ENCODE measurements at places on chromosomes 6 and 20.

GRCh38 chr6:108113557-108114519, 39.3 kb upstream of the OSTM1 start:
- no peak for DNase-seq

GRCh38 chr6:36824253-36824652, 15.0 kb downstream of the CPNE5 start:
- no peak for DNase-seq

GRCh38 chr6:157089258-157089657, 234.1 kb downstream of the TMEM242 start:
- DNase-seq = no peak

DNA sequence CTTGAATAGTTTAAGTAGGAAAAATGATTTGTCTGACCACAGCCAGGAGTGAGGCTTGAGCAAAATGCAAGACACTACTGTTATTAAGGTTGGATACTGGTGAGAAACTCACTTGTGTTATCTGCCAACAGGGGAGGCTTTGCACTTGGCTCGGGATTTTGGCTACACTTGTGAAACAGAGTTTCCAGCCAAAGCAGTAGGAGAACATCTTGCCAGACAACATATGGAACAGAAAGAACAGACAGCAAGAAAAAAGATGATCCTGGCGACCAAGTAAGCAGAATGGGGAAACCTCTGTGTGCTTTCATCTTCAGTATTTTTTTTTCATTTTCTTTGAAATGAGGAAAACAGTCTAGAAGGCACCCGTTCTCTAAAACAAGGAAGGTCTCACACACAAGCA, 31.6 kb downstream of the TFAP2D start:
- DNase-seq = no peak

GRCh38 chr6:1502041-1502440, 107.7 kb upstream of the FOXC1 start:
- no peak for DNase-seq

- no peak for DNase-seq
These were observed 5.6 kb downstream of the CST4 start for GRCh38 chr20:23683281-23683680.

- DNase-seq = no peak
These were observed 52.6 kb downstream of the COL11A2 start for GRCh38 chr6:33139596-33140206.

DNA sequence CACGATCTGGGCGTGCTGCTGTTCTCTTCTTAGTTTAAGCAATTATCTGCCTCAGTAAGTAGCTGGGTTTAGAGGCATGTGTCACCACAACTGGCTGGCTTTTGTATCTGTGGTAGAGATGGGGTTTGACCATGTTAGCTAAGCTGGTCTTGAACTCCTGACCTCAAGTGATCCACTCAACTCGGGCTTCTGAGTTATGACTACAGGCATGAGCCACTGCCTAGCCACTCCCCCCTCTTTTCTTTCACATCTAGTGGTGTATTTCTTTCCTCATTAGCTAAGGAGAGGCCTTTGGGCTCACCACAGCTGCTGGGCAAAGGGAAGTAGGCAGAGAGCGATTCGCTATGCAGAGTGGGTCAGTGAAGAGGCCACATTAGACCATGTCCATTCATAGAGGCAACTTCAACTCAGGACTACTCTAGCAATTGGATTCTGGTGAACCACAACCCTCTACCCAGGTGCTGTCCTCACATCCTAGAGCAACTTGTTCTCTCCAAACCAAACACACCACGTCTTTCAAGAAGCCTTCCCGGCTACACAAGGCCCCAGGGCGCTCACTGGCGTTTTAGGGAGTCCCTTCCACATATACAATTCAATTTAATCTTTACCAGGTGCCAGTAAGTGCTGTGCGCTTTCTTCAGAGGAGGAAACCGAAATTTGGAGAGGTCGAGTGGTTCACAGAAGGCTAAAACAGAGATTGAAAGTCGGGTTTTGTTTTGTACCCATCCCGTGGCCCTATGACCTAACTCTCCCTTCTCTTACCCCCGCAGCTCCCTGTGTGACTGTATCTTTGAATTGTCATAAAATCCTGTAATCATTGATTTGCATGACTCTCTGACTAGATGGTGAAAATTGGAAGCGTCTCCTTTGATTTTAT, 26.5 kb upstream of the GFOD1 start:
- DNase-seq = no peak

DNA sequence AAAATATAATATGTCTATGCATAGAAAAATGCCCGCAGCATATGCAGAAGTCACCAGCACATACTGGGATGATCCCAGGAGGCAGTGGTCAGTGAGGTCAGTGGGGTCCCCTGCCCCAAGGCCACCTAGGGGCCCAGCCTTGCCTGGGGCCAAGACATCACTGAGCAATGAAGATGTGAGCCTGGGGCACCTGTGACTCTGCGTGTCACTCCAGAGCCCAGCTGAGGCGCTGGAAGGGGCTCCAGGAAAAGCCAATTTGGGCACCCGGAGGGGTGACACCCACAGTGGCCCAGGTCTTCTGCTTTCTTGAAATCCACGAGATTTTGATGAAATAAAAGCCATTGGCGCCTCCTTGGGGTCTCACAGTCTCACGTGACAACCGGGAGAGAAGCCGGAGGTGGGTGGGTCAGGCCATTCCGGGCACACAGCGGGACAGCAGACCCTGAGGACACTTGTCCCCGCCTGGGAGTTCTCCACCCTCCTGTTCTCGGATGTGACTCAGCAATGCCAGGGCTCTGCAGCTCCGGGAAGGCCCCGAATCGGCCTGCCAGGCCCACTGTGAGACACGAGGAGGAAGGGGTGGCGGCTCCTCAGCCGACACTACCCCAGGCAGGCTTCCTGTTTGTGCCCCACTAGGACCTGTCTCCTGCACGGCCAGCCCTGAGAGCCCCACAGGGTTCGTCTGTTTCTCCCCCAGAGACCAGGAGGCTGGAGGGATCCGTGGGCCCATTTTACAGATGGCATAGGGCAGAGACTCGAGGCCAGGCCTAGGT, 24.4 kb upstream of the SLCO4A1 start:
- peak; percentile 51 for DNase-seq

- DNase-seq = no peak
These were observed 289.6 kb upstream of the SUPT3H start for GRCh38 chr6:45667300-45667699.

DNA sequence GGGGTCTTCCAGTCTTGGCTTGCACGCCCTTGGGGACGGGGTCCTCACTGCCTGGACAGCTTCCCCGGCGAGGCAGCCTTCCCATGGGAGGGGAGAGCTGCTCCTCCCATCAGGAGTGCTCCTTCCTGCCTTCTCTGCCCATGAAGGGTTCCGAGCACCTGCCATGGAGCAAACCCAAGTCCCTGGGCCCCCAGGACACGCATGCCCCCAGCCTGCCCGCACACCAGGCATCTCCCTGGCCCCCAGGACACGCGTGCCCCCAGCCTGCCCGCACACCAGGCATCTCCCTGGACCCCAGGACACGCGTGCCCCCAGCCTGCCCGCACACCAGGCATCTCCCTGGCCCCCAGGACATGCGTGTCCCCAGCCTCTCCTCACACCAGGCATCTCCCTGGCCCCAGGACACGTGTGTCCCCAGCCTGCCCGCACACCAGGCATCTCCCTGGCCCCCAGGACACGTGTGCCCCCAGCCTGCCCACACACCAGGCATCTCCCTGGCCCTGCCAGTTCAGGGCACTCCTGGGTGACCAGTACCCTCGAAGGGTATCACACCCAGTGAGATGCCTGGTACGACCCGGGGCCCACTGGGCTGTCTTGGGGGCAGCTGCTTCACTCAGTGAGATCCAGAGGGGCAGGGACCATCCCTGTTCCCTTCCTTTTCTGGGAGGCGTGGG, 21.7 kb downstream of the COL20A1 start:
- DNase-seq = no peak

GRCh38 chr6:124132256-124132655, 328.6 kb downstream of the NKAIN2 start:
- no peak for DNase-seq

GRCh38 chr6:38436726-38437465, 202.8 kb downstream of the BTBD9 start:
- no peak for DNase-seq

DNA sequence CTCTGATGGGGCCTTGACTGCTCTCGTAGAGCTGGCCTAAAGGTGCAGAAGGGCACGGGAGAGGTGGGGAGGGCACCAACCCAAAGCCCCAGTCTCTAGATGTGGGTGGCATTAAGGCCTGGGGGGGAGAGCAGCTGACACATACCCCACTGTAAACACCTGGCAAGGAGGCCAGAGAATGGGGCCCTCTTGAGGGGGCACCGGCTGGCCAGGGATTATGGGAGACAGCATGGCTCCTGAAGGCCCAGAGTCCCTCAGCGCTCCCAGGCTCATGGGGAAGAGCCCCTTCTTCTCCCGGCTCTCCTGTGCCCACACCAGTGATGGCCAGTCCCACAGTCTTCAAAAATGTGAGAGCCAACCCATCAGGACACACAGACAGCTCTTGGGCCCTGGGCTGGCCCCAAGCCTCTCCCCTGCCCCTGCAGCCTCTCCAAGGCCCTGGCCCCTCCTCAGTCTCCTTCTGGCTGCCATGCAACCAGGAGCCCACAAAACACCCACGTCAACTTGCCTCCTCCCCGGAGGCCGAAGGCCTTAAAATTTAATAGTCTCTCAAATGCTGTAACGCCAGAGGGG, 58.2 kb upstream of the FOXP4 start:
- DNase-seq = no peak

- no peak for DNase-seq
These were observed 534.2 kb upstream of the GJE1 start for GRCh38 chr6:141598487-141598886.

DNA sequence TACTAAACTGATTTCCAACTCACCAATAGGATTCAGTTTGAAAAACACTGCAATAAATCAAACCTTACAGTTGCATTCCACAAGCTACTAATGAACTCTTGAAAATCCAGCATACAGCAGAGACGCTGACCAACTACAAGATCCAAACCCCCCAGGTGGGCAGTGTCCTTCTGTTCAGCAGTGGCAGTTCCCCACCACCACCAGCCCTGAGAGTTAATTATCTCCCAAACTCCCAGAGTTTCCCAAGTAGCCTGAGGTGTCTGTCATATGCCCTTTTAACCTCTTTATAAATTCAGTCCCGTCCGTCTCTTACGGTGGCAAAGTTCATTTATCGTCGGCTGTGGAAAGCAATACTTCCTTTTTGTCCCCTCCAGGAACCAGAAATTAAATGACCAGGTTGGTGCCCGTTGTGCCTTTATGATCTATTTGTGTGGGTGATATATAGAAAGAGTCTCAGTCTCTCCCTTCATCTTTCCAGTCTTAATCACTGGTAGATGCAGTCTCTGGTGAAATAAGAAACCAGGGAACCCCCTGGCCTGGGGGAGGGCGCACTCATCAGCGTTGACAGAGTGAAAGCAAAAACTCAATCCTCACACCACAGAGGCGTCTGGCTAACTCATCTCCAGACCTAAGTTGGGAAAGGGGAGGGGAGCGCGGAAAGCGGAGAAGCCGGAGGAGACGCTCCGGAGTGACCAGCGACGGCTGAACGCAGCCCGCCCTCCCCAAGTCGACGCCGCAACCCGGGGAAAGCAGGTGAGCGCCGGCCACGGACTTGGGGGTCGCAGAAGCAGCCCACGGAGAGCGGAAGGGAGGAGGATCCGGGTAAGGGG, 717 bp downstream of the MRPL14 start:
- DNase-seq = peak; percentile 87

Data from stimulated activated CD4-positive, alpha-beta T cell treated with anti-CD3 and anti-CD28 coated beads, Interleukin-2, amount 100 ng/mL, for 24 hours (primary cell).